PC-3 (cell line): ENCODE measurements at places on chromosomes 3 and 15. TPM values are rescaled to one million over a fixed set of nuclear protein-coding genes. Genes with fewer than 3 reads are reported as not detected.

- H3K4me3 ChIP-seq = no peak overlapping the region
- no peak for DNase-seq
- H3K27ac ChIP-seq = no peak overlapping the region
- no peaks in the 10 kb centered on the region for H3K27me3 ChIP-seq
- no peaks in the 10 kb centered on the region for H3K36me3 ChIP-seq
Measured at GRCh38 chr3:126433496-126434263, 39.0 kb downstream of the CFAP100 start.

DNA sequence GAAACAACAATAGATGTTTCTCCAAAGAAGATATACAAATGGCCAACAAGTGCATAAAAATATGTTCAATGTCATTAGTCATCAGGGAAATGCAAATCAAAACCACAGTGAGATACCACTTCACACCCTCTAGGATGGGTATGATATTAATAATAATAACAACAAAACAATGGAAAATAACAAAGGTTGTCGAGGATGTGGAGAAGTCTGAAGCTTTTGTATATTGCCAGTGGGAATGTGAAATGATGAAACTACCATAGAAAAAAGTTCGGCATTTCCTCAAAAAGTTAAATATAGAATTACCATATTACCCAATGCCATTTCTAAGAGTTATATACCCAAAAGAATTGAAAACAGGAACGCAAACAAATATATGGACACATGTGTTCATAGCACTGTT is 10.8 kb downstream of the BHLHE40 start:
- H3K27ac ChIP-seq = no peak overlapping the region
- DNase-seq = no peak
- no peak overlapping the region for H3K4me3 ChIP-seq

NR1I2 gene
- total RNA-seq = 0.04 TPM in 1 of 2 replicates, not detected in the other

DNA sequence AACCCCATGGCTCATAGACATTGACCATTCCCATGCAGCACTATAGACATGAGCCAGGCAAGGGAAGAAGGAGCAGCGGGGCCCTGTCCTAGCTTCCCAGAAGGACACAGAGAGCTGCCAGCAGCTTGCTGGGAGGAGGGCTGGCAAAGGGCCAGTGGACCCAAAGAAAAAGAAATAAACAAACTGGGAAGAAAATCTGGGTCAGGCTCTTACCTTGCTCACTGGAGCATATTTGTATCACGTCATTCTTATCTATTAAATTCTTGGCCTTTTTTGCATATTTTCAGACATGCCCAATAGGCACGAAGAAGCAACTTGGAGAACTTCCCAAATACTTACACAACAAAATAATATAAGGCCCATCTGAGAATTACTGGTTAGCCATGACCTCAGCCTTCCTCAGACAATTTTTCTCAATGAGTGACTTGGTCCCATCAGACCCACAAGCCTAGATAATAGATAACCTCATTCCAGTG is 28.4 kb downstream of the RASGRP1 start:
- no peak overlapping the region for H3K4me3 ChIP-seq
- H3K27me3 ChIP-seq = peaks cover 4% of the 10 kb centered on the region; the same call in 1 of the 2 replicates
- no peaks in the 10 kb centered on the region for H3K36me3 ChIP-seq
- peaks cover 7% of the 10 kb centered on the region for H3K4me1 ChIP-seq
- DNase-seq = no peak

GRCh38 chr3:43243590-43244587 is 42.5 kb upstream of the SNRK start:
- no peak overlapping the region for H3K27ac ChIP-seq
- H3K4me1 ChIP-seq = no peaks in the 10 kb centered on the region
- no peaks in the 10 kb centered on the region for H3K27me3 ChIP-seq
- no peaks in the 10 kb centered on the region for H3K36me3 ChIP-seq

GRCh38 chr15:77650265-77650664 is 17.6 kb upstream of the LINGO1 start:
- no peak overlapping the region for H3K27ac ChIP-seq
- H3K4me1 ChIP-seq = no peaks in the 10 kb centered on the region
- H3K4me3 ChIP-seq = no peak overlapping the region
- no peaks in the 10 kb centered on the region for H3K36me3 ChIP-seq
- DNase-seq = no peak

GRCh38 chr3:160774172-160774571 is 18.1 kb downstream of the PPM1L start:
- DNase-seq = no peak
- H3K27ac ChIP-seq = no peak overlapping the region
- no peaks in the 10 kb centered on the region for H3K4me1 ChIP-seq
- no peak overlapping the region for H3K4me3 ChIP-seq

GHSR gene
- total RNA-seq = not detected in 2 replicates

- no peaks in the 10 kb centered on the region for H3K36me3 ChIP-seq
- H3K27me3 ChIP-seq = peaks cover 12% of the 10 kb centered on the region; the same call in 1 of the 2 replicates
- H3K27ac ChIP-seq = no peak overlapping the region
- no peak for DNase-seq
Measured at GRCh38 chr3:62445275-62445674, 71.9 kb upstream of the FEZF2 start.

DNA sequence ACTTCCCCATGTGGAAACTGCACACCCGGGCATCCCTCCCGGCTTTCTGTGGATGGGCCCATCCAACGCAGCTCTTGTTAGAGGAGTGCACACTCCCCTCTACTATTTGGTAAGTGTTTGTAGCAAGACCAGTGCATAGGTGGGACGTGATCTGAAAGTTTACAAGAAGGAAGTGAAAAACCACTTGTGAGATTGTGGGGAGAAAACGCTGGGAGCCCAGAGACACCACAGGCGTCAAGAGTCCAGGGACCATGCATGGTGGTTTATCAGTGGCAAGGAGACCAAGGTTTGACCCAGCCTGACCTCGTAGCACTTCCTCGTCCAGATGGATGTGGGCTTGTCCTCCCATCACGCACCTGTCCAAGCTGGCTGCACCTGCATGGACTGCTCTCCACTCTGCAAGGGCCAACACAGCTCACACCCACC is 51.6 kb downstream of the ATP10A start:
- H3K27me3 ChIP-seq = no peaks in the 10 kb centered on the region
- H3K27ac ChIP-seq = no peak overlapping the region
- no peaks in the 10 kb centered on the region for H3K4me1 ChIP-seq
- H3K36me3 ChIP-seq = no peaks in the 10 kb centered on the region

GRCh38 chr15:40930430-40931299 is 1.5 kb downstream of the DLL4 start:
- DNase-seq = peak; percentile 73
- peaks cover 49% of the 10 kb centered on the region for H3K4me1 ChIP-seq
- H3K36me3 ChIP-seq = no peaks in the 10 kb centered on the region
- peak overlapping the region; percentile 76 for H3K4me3 ChIP-seq
- no peak overlapping the region for H3K27ac ChIP-seq

WDR93 gene
- 0.22 TPM in 1 of 2 replicates, not detected in the other for total RNA-seq

DNA sequence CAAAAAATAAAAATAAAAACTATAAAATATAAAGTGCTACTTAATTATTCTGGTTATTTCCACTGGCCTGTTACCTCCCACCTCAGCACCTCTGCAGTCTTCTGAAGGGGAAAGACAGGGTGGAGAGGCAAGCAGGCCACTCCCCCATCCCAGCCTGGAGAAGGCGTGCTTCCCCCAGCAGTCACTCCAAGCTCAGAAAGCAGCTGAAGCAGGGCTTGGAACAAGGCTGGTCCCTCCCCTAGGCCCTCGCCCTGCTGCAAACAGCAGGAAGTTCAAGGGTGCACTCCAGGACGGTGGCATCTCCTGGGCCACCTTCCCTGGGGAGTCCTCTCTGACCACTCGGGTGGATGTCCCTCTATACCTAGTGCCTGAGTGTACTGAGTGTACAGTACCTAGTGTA is 21.4 kb downstream of the CACNA2D2 start:
- H3K4me3 ChIP-seq = no peak overlapping the region
- no peaks in the 10 kb centered on the region for H3K27me3 ChIP-seq
- no peak for DNase-seq
- H3K27ac ChIP-seq = no peak overlapping the region
- peaks cover 8% of the 10 kb centered on the region; the same call in 1 of the 2 replicates for H3K4me1 ChIP-seq
- no peaks in the 10 kb centered on the region for H3K36me3 ChIP-seq

DNA sequence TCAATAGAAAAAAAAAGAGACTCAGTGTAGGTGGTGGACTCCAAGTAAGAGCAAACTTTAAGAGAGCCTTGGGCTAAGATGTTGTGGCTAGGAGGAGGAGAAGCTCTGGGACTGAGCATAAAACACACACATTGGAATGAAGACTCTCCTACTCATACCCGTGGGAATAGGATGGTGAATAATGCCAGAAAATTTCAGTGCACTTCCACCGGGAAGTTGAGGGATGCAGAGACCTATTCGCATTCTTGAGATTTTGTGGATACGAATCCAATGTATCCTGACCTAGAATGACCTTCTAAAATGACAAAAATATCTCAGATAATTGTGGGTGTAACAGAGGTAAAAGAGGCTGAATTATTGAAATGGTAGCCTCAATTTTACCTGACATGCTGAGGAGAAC is 388.7 kb upstream of the SGO1 start:
- H3K4me1 ChIP-seq = no peaks in the 10 kb centered on the region
- H3K4me3 ChIP-seq = no peak overlapping the region
- H3K36me3 ChIP-seq = no peaks in the 10 kb centered on the region

- H3K4me1 ChIP-seq = peaks cover 41% of the 10 kb centered on the region
- peak; percentile 43 for DNase-seq
- H3K27me3 ChIP-seq = no peaks in the 10 kb centered on the region
- no peaks in the 10 kb centered on the region for H3K36me3 ChIP-seq
- H3K27ac ChIP-seq = peak within 1 kb of the TSS; percentile 12
- H3K4me3 ChIP-seq = peak within 1 kb of the TSS; percentile 94
Measured at GRCh38 chr3:16884748-16885592, at the start of gene PLCL2. PLCL2 (plus strand) TSS chr3:16884955; CDS start chr3:16885040, 85 bp downstream.

SYNPR gene
- total RNA-seq = not detected in 2 replicates

SAMMSON gene
- total RNA-seq = not detected in 2 replicates

GRCh38 chr15:33852094-33852493 is 116.2 kb upstream of the CHRM5 start:
- no peak overlapping the region for H3K4me3 ChIP-seq
- H3K27me3 ChIP-seq = no peaks in the 10 kb centered on the region
- peak overlapping the region; percentile 40 for H3K27ac ChIP-seq

ZIC4 gene
- total RNA-seq = not detected in 2 replicates
